ENCODE measurements at places on chromosomes 7 and 10.

- DNase-seq, result no peak
Observed at GRCh38 chr7:12119620-12120303, 91.3 kb upstream of the TMEM106B start.

DNA sequence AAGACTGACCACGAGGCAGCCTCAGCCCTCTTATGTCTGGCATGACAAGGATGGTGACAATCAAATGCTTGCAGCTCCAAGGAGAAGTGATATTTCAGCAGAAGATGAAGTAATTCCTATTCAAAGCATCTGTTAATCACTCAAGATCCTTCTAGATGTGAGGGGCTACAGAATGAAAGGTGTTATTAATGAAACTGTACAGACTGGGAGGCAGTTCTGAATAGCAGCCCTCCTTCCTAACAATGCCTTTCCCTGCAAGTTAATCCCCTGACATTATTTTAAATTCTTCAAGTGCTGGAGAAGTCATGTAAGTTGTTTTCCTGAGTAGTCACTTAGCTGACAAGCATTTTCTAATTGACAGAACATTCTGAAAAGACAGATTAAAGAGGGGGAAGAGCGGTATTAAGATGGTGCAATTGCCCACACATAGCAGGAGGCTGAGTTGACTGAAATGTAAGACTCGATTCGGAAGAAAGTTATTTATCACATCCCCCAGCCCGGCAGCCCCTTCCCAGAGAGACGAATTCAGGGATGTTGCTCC, 300.8 kb downstream of the GRID1 start:
- no peak for DNase-seq

DNA sequence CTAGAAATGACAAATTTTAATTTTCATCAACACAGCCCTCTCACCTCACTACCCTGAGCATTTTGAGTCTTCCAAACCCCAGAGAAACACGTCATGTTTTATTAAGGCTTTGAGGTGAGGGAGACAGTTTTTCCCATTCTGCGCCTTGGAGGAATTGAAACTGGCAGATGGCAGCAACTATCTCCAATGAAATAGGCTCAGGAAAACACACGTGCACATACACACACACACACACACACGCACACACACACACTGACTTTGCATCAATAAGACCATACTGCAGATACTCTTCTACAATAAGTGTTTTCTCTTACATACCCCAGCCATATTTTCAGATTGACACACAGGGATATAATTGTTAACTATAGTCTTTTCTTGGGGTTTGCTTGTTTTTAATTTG, 3.2 kb upstream of the SFTPA2 start:
- DNase-seq, result no peak

GRCh38 chr10:5088703-5089261, 5.4 kb upstream of the AKR1C3 start:
- DNase-seq, result no peak

GRCh38 chr7:64463636-64464375, 99.1 kb downstream of the ZNF680 start:
- DNase-seq, result peak; percentile 1

DNA sequence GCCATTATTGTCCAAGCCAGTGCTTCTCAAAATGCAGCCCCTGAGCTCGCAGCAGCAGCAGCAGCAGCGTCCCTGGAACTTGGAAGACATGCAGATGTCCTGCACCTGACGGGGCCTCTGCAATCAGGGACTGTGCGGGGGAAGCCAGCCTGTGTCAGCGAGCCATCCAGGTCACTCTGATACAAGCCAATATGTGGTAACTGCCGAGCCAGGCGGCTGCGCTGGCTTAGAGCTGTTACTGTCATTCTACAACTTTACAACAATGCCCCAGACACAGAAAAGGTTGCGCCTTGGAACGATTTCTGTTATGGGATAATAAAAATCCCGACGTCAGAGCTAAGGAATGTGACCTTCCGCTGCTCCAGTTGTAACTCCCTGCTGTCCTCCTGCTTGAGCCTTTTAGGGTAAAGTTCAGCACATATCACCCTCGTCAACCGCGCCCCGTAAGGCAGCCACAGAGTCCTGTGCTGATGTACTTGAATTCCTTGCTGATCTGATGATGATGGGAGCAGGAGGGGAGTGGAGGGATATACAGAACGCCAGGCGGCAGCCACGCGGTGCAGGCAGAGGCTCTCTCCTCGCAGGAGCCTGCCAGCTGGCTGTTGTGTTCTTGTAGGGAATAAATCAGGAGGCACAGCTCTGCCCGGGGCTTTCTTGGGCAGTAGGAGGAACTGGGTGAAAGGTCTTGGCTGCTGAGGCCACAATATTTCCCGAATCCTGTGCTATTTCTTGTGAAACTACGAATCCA, 20.0 kb upstream of the CRYGN start:
- DNase-seq, result no peak

DNA sequence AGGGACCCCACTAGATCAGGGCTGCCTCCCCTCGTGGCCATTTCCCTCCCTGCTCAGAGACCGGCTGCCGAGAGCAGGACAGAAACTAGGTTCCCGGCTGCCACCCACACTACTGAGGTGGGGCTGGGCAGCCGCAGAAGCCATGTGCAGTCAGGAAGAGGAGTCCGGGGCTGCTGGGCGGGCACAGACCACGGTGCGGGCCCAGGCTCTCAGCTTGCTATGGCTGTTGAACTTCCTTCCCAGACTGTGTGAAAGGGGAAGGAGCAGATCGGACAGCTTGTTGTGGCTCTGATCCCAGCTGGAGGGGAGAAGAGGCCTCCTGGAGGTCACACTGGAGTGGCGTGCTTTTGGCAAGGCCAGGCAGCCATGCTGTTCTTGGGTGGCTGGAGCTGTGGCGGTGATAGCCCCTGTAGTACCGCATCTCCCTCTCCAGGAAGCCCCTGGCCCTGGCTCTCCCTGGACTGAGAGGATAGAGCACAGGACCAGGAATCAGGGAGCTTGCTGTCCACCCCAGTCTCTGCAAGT, 56.8 kb downstream of the HK1 start:
- peak; percentile 20 for DNase-seq

DNA sequence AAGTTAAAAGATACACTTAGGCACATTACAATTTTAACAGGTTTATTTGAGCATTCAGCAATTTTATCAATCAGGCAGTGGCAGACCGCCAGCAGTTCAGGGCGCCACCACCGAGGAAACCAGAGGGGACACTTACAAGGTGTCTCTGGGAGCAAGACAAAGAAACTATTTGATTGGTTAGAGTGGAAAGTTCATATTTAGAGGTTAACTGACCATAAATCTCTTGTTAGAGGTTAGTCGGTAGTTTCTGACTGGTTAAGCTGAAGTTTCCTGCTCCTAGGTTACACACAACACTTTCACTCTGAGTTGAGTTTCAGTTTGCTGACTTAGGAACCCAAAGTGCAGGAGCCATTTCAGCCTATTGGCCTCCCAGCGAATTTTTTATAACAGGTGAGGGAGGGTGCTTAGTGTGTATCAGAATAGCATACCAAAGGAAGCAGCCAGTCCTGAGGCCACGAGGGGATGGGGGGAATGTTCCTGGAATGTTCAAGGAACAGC, 10.8 kb upstream of the PVRIG start:
- peak; percentile 32 for DNase-seq

DNA sequence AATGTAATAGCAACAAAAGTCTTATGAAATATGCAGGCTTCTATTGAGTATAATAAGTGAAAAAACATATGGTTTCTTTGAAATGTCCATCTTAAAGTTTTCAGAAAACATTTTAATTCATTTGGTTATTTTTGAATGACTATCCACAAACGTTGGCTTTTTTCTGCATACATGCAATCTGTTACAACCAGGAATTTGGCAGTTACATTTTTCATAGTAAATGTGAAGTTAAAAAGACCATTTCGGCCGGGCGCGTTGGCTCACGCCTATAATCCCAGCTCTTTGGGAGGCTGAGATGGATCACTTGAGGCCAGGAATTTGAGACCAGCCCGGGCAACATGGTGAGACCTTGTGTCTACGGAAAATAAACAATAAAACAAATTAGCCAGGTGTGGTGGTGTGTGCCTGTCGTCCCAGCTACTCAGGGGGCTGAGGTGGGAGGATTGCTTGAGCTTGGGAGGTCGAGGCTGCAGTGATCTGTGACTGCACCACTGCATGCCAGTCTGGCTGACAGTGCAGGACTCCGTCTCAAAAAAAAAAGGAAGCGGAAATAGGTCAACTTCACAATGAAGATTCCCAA, 73.9 kb upstream of the NMT2 start:
- no peak for DNase-seq

GRCh38 chr7:9250876-9251275, 817.5 kb downstream of the NXPH1 start:
- no peak for DNase-seq

GRCh38 chr7:125136341-125136740, 206.7 kb upstream of the POT1 start:
- no peak for DNase-seq

- DNase-seq, result no peak
Observed at GRCh38 chr7:2452074-2452507, 24.1 kb downstream of the GRIFIN start.

DNA sequence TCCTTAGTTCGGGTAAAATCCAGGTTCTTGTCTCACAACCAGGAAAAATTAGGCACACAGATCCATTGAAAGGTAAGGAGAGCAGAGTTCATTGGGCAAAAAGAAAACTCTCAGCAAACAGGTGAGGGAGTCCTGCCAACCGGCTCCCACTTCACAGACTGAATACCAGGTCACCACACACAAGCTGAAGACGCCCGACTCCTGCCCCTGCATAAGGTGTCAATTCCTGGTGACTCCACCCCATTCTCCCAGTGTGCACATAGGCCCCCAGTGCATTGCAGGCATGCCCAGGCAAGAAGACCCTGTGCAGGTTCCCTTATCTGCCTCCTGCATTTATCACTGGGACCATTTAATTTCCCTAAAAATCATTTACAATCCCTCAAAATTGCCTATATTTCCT, 354.6 kb downstream of the LRRTM3 start:
- no peak for DNase-seq

- DNase-seq, result no peak
Observed at GRCh38 chr10:51765284-51765971, 66.0 kb upstream of the CSTF2T start.

GRCh38 chr7:134669388-134669787, 22.7 kb downstream of the BPGM start:
- DNase-seq, result peak; percentile 38

DNA sequence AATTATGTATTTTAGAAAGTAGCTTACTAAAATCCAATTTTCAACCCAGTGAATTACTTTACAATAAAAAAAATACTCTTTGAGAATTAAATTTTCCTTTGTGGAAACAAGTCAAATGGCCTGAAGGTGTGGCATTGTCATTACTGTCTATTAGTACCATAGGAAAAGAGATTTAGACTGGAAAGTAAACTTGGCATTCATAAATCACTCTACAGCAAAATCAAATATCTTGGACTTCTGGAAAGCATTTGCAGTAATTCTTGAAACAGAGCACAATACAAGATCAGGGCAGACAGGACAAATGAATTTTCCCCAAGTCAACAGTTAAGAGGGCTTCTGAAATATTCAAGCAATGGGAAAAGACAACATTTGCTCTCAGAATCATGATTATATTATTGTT, 28.0 kb upstream of the SEMA3C start:
- DNase-seq, result no peak

- DNase-seq, result no peak
Observed at GRCh38 chr7:83060218-83060617, 102.5 kb downstream of the PCLO start.

GRCh38 chr10:78742406-78742729, 326.4 kb upstream of the ZMIZ1 start:
- DNase-seq, result no peak

- DNase-seq, result no peak
Observed at GRCh38 chr10:50846753-50847152, 38.7 kb downstream of the A1CF start.

GRCh38 chr10:121594076-121594475, 4.2 kb downstream of the FGFR2 start:
- no peak for DNase-seq

GRCh38 chr10:475709-476454, 213.6 kb downstream of the DIP2C start:
- no peak for DNase-seq

- DNase-seq, result no peak
Observed at GRCh38 chr10:91051829-91052228, 130.9 kb upstream of the ANKRD1 start.

GRCh38 chr10:51706225-51706624, 6.8 kb upstream of the CSTF2T start:
- no peak for DNase-seq

DNA sequence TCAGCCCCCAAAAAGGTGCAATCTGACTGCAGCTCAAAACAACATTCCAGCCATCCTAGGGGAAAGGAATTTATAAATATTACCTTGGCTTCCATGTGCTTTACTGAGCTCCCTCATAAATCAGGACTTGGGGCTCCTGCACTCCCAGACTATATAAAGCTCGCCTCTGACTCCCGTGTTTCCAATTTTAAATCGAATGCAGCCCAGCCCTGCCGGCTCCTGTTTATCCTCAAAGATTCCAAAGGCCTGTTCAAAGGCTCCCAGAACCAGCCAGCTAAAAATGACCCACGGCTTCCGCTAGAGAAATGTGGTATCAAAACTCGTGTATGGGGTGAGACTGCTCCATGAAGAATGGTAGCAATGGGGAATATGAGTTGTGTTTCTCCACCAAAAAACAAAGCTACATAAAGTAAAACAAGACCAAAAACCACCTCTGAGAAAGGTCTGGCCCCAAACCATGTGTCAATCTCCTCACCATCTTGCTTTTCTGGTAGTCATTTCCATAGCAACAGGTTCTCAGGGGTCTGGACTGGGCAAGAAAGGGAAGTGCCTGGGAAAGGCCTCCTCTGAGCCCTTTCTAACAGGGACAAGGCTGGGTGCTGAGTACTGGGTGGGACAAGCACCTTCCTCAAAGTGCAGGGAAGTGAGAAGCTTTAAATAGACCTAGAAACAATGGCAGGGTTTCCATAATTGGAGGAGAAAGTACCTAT, 5.1 kb downstream of the CALML3 start:
- no peak for DNase-seq

DNA sequence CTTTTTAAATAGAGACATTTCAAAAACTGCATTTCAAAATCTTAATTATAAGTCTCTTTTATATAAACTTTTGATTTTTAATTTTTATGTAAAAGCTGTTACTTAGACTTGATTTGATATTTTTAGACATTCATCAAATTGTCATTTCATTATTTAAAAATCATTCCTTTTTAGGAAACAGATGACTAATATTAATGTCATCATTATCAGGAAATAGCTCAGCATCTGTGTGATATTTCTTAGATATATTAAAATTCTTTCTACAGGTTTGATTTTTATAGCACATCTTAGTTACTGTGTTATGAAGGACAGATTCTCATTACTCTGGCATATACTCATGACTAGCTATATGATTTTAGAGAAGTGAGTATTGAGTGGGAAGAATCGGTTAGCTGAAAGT, 17.2 kb downstream of the RUNDC3B start:
- no peak for DNase-seq

DNA sequence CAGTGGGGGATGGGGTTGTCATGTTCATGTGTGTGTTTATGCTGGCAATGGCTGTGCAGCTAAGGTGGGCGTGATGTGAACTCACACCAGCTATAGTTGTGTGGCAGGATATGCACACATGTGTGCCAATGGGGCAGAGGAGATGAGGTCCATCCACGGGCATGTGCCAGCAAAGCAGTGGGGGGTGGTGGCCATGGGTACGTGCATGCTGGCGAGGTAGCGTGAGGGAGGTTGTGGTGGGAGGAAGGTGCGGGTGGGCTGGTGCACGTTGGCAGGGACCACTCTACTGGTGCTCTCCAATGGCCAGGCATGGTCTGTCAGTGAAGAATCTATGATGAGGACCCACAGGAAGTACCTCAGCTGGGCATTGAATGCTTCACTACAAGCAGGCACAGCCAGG, 567.5 kb upstream of the SORCS1 start:
- no peak for DNase-seq

Measured in CD4-positive, alpha-beta T cell treated with Interleukin-15 for 4 hours (primary cell).